Large intestine (tissue), 12 donors: ENCODE measurements at places on chromosomes 6 and 20.

GRCh38 chr6:126152372-126152745 lies 166.0 kb downstream of the TRMT11 start:
- DNase-seq: no peak

GRCh38 chr20:25248786-25249172 lies 894 bp downstream of the PYGB start:
- DNase-seq: no peak

GRCh38 chr6:14589175-14589574 lies 471.6 kb downstream of the CD83 start:
- DNase-seq: no peak

- no peak for DNase-seq
Measured at GRCh38 chr6:50744976-50745375, 31.6 kb downstream of the TFAP2D start.

- no peak for DNase-seq
Measured at GRCh38 chr6:7390226-7390878, 744 bp downstream of the RIOK1 start.

- DNase-seq: no peak
Measured at GRCh38 chr6:93086351-93086750, 333.0 kb downstream of the EPHA7 start.

- DNase-seq: no peak
Measured at GRCh38 chr6:150254770-150255169, 111.9 kb downstream of the PPP1R14C start.

GRCh38 chr20:62365814-62366369 lies 1.2 kb downstream of the LAMA5 start:
- DNase-seq: no peak

GRCh38 chr6:168182908-168183612 lies 104.0 kb upstream of the FRMD1 start:
- no peak for DNase-seq

GRCh38 chr20:23226612-23227265 lies 123.9 kb upstream of the NXT1 start:
- no peak for DNase-seq

- DNase-seq: no peak
Measured at GRCh38 chr6:21208081-21208795, 385.3 kb upstream of the SOX4 start.

- peak; percentile 55 for DNase-seq
Measured at GRCh38 chr6:147782302-147782701, 273.8 kb downstream of the SAMD5 start.

DNA sequence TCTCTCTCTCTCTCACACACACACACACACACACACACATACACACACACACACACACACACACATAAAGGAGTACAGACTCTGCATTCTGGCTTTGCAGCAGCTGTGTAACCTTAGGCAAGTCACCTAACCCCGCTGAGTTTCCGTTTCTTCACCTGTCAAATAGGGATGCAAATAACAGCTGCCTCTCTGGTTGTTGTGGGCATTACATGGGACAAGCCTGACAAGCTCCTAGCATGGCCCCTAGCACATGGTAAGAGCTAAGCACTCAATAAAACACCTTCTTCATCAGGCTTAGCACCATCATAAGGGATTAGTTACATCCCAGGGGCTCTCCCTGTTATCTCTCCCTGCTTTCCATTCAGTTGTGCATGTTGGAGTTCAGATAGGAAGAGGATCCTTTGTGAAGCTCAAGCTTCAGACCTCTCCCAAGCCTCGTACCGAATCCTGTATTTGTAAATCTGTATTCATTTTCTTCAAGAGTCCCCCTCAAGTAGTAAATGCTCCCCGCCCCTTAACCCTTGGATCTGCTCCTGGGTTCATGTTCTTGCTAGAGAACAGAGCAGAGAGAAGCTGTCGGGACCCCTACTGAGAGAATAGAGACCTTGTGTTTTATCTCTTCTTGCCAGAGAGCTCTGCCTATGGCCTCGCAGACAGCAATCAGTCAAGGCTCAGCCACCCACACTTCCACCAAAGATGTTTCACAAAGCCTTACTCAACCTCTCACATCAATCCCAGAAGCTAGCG lies 2.2 kb downstream of the SLC13A3 start:
- no peak for DNase-seq

DNA sequence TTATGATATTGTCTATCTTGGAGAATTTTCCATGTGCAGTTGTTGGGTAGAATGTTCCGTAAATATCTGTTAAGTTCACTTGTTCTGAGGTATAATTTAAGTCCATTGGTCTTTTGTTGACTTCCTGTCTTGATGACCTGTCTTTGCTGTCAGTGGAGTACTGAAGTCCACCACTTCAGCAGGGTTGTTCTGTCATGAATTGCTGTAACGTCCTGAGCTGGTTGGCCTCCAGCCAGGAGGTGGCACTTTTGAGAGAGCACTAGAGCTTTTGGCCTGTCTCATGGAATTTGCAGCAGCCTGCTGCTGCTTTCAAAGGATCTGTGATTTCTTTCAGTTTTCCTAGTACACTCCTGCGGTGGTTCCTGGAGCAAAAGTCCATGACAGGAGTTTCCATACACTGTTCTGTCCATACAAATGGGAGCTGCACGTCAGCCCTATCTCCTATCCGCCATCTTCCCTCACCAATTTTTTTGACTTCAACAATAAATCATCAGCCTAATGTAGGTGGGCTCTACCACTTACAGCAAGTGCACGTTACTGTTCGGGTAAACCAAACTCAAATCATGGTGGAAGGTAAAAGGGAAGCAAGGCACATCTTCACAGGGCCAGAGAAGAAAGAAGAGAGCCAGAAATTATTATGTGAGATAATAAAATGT lies 46.9 kb upstream of the TRERF1 start:
- peak; percentile 40 for DNase-seq

GRCh38 chr20:63957690-63958441 lies 1.6 kb upstream of the UCKL1 start:
- peak; percentile 77 for DNase-seq
